ENCODE measurements at places on chromosomes 16 and 17.

GRCh38 chr17:47721725-47722124 lies 11.3 kb upstream of the TBX21 start:
- no peak for DNase-seq

GRCh38 chr17:60128171-60128859 lies 21.5 kb upstream of the CA4 start:
- DNase-seq: no peak

- no peak for DNase-seq
Measured at GRCh38 chr16:88642881-88643643, 4.7 kb downstream of the IL17C start.

DNA sequence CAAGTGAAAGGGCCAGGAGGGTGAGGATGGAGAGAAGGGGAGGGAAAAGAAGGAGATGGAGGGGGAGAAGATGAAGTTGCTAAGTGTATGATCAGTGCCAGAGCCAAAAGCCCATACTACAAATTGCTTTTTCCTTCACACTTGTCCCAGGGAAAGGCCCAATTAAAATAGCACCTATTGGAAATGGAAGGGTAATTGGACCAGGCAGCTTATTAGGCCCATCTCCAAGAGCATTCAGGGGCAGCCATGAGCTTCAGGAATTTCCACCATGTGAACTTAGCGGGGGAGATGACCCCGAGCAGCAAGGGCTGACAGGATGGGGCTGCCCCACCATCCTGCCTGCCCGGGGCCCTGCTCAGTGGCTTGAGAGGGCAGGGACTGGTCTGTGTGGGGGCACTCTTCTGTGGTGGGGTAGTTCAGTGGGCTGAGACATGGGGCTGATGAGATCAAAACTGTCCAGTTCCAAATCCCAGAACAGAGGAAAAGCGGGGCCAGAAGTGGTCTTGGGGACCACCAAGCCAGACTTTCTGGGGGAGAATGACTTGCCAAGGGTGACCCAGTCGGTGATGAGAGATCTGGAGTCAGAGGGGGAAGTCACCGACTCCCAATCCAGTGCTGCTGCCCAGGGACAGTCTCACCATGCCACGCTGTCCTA lies 27.5 kb downstream of the GOSR2 start:
- DNase-seq: no peak

DNA sequence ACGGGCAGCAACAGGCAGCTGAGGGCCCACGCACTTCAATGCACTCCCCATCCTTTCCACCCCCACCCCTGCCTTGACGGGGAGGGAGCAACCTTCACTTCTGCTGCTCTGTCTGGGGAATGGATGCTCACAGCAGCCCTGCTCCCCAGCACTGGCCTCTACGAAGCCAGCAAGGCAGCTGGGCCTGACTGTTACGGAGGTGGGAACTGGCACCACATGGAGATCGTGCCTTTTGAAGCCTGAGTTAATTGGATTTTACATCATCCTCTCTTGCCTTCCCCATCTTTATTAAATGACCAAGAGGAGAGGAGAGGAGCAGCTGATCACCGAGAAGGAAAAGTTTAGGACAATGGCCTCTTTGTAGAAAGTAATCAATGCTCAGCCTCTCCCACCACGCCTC lies 187.0 kb upstream of the RPL38 start:
- no peak for DNase-seq

GRCh38 chr16:1078579-1079021 lies 6.1 kb downstream of the SSTR5 start:
- DNase-seq: peak; percentile 54

DNA sequence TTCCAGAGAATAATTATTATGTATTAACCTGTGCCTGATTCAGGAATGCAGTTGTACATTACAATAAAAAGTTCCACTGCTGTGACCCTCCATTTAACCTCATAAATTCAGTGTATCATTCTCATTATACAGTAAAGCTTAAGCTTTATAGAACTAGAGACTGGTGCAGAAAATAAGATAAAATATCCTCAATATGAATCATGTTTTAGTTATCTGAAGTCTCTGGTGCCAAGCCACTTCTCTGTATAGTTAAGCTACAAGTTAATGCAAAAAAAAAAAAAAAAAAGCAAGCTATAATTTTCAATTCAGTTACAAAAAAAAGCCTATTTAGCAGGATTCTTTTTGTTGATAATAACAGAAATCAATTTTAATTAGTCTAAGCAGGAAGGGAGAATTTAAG lies 22.4 kb upstream of the SMIM36 start:
- no peak for DNase-seq

DNA sequence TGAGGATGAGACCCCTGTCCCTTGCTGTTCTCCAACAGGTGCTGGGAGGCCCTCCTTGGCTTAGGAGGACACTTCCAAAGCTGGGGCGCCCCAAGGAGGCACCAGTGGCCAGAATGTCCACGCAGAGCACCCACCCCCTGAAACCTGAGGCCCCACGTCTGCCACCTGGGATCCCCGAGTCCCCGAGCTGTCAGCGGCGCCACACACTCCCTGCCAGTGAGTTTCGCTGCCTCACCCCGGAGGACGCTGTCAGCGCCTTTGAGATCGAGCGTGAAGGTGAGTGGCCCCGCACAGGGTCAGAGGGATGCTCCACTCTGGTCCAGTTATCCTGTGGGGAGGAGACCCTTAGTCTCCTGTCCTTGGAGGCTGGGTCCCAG lies 1.2 kb downstream of the AANAT start:
- DNase-seq: no peak

DNA sequence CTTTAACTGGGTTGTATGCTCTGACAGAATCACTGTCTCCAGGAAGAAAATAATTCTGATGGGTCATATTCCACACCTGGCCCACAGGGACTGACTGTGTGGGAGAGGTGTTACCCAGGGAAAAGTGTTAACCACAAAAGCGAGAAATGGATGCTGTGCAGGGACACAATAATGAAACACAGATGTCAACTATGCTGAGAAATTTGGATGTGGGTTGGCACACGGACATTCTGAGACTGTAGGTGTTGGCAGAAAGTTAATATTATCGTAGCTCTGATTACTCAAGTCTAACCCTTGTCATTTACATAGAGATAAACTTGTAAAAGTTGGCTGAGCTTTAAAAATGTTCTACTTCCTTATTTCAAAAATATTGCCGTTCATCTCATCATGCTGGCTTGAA lies 19.6 kb downstream of the TMC5 start:
- no peak for DNase-seq

GRCh38 chr17:72699545-72699944 lies 392.9 kb downstream of the SLC39A11 start:
- DNase-seq: no peak

- peak; percentile 82 for DNase-seq
Measured at GRCh38 chr17:29143894-29144293, 36.3 kb downstream of the MYO18A start.

DNA sequence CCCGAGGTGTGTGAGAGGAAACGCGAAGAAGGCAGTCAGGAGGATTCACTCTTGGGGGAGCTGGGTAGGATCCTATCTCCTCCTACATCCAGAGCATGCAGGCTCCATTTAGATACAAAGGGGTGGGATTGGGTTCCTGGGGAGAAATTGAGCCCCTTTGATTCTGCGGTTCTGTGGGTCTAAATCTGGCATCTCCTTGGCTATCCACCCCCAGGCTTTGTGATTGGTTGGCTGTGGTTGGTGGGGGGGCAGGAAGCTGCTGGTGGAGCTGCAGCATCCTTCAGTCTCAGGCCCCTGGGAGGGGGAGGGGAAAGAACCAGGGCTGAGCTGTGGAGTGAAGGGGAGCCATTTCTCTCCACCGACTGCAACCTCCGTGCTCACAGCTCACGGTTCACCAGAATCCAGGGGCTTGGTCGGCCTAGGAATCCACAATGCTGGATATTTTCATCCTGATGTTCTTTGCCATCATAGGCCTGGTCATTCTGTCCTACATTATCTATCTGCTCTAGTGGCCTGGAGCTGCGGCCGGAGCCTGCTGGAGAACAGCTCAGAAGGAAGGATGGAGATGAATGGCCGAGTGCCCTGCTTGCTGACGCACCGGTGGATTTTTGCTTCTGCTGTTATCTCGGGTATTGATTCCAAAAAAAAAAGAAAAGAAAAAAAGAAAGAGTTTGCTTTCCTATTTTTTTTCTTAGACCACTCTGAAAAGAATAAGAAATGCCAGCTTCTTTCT lies at the start of gene LASP1NB:
Gene LASP1NB (plus strand): TSS at position 352 of the 733 bp plus-strand sequence.
- DNase-seq: no peak

DNA sequence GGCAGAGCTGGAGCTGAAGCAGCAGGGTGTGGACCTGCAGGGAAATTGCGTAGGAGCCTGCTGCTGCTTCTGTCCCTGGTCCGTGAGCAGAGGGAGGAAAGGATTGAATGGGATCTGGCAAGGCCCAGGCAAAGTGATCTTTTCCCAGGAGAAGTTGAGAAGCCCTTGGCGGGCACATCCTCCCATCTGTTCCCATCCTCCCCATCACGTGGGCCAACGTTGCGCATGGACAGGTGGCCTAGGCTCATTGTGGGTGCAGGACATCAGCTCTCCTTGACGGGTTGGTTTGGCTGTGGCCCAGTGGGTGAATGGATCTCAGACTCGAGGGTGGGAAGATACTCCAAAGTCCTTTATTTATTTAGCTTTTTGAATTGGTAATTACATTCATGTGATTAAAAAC lies 29.4 kb upstream of the POLR3E start:
- DNase-seq: peak; percentile 87

Data from gastrocnemius medialis (tissue), 4 donors.